ENCODE measurements at places on chromosomes 6 and 20.

GRCh38 chr6:133814797-133815196 is 74.1 kb upstream of the TCF21 start:
- DNase-seq: no peak

GRCh38 chr6:129500958-129501739 is 208.8 kb downstream of the ARHGAP18 start:
- peak; percentile 35 for DNase-seq

DNA sequence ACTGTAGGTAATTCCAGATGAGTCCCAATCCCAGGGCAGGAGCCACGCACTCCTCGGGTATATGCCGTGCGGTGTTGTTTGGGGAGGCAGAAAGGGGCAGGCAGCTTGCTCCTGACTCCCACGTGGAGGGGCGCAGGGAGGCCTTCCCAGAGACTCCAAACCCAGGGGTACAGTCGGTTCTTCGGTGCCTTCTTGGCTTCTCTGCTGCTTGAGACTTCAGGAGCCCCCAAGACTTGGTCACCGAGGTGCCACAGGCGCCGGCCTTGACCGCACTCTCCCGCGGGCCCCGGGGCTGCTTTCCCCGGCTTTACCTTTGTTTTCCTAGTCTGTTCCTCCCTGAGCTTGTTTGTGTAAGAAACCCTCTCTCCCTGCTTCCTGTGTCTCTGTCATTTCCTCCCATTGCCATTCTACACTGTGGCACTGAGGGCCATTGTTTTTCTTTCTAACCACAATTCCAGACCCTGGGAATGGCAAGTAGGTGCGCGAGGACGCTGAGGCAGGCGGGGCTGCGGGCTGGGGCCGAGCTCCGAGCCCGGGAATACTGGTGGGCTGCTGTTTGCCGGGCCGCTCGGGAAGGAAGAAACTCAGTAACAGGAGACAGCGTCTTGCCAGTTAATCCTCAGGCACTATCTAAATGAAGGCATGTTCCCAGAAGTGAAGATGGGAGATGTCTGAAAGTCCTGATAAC is 215.6 kb upstream of the HEY2 start:
- no peak for DNase-seq

GRCh38 chr20:61268024-61268423 is 16.0 kb downstream of the CDH4 start:
- DNase-seq: no peak

GRCh38 chr6:120378582-120379220 is 955.6 kb downstream of the TBC1D32 start:
- DNase-seq: no peak

DNA sequence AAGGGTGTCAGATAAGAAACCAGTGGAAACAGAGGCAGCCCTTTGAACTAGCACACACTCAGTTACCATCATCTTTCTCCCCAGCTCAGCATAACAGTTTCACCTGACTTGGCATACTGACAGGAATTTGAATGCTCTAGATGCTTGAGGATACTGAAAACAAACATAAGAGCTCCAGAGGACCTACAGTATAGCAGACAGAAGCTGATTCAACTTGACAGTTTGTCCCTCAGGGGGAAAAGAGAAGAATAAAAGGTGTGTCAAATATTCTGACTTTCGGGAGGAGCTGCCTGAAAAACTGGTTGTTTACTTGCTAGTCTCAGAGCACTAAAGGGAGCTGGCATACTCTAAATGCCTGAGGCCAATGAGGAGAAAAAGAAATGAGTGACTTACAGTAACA is 35.1 kb downstream of the EYS start:
- no peak for DNase-seq

GRCh38 chr20:63536997-63537524 is at the start of gene PTK6:
TSS of gene PTK6 (minus strand) at chr20:63537376. CDS start at chr20:63537314, 62 bp downstream.
- no peak for DNase-seq

- no peak for DNase-seq
Measured at GRCh38 chr6:151239603-151240035, at the start of gene AKAP12. TSS of gene AKAP12 (plus strand) at chr6:151239967. CDS start at chr6:151240563, 596 bp downstream.

- no peak for DNase-seq
Measured at GRCh38 chr6:10745116-10745515, 2.5 kb upstream of the TMEM14B start.

DNA sequence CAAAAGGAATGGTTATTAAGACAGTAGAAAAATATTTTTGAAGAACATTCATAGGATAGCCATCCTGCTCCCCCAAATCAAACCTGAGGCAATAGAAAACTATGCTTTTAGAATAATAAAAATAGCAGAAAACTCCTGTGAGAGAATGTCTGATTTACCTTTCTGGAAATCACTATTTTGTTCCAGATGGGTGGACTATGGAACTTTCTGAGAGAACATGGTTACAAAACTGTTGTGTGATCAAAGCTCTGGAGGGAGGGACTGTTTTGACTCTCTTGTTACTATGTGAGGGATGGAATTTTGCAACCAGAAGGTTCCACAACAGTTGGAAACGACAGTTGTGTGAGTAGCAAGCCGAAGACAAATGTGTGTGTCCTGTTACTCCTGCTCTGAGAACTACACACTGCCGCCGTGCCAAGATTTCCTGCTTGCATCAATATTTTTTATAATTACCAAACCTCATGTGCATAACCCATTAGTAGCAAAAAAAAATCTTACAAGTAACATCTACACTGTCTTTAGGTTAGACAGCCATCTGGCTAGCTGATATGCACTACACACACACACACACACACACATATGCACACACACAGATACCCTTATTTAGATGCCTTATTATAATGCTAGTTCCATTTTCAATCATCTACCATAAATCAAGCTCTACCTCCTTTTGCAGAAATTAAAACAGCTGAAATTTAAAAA is 11.0 kb upstream of the HIVEP1 start:
- no peak for DNase-seq

DNA sequence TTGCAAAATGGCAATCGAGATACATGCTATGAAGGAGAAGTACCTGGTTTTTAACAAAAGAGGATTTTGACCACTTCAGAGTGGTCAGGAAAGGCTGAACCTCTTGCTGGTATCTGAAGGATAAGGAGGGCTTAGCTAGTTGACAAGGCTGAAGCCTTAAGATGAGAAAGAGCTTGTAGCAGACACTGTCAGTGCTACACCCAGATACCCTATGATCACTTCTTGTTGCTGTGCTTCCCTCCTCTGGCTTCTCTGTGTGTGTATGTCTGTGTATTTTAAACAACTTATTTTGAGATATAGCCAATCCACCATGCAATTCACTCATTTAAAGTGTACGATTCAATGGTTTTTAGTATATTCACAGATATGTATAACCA is 38.9 kb upstream of the TGM2 start:
- no peak for DNase-seq

- no peak for DNase-seq
Measured at GRCh38 chr20:58224097-58224496, 4.4 kb downstream of the ANKRD60 start.

GRCh38 chr6:42960243-42961019 is at the start of gene GNMT:
TSS of gene GNMT (plus strand) at chr6:42960754. CDS start at chr6:42960768, 14 bp downstream.
- peak; percentile 14 for DNase-seq

GRCh38 chr6:36079601-36080000 is 50.7 kb upstream of the MAPK13 start:
- DNase-seq: no peak

DNA sequence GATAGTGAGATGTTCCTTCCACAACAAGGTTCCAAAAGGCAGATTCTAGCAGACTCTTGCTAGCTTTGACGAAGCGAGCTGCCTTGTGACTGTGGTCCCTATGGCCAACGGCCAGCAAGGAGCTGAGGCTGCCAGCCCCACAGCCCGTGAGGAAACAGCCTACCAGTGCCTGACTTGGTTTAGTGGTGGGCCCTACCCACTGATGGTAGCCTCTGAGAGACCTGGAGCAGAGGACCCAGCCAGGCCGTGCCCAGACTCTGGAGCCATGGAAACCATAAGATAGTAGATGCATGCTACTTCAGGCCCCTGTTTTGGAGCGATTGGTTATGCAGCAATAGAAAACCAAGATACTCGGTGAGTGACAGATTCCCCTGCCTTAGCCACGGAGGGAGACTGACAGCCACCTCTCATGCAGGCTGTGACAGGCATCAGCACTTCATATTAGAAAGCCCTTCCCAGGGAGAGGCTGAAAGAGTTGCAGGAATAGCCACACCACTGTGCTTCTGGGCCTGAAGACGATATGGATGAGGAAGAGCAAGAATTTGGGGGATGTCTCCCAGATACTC is 19.2 kb downstream of the PSMG4 start:
- no peak for DNase-seq

DNA sequence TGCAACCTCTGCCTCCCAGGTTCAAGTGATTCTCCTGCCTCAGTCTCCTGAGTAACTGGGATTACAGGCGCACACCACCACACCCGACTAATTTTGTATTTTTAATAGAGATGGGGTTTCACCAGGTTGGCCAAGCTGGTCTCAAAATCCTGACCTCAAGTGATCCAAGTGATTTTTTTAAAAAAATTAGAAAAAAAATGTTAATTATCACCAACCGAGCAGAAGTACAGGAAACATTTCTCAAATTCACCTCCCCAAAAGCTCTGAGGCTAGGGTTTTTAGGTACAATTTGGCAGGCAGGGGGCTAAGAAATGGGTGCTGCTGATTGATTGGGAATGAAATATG is 14.9 kb upstream of the SLC22A16 start:
- DNase-seq: no peak

DNA sequence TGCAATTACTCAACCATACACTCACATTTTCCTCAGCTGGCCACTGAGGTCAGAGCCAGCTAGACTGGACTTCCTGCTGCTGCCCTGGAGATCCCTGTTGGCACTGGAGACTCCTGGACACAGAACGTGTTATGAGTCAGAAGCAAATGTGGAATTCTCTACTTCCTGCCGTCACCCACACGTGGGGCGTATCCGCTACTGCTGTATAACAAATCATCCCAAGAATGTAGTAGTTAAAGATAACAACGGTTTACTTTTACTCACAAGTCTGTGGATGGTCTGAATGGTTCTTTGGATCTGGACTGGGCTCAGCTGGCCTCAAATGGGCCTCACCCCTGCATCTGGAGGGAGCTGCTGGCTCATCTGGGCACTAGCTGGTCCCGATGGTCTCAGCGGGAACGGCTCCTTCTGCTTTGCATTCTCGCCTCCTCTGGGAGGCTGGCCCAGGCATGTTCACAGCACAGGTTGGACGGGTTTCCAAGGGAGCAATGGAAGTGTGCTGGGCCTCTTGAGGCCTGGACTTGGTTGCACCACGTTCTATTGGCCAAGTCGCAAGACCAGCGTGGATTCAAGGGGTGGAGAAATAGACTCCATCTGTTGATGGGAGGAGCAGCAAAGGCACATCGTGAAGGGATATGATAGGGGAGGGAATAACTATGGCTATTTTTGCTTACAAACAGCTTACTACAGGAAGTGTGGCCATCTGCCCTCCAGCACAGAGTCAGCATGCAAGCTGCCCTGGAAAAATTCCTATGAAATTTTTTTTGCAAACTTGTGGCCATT is 118.5 kb downstream of the SNX5 start:
- no peak for DNase-seq

- DNase-seq: no peak
Measured at GRCh38 chr20:17304774-17305173, 77.9 kb downstream of the PCSK2 start.

- peak; percentile 59 for DNase-seq
Measured at GRCh38 chr6:125904871-125905270, 51.7 kb upstream of the HINT3 start.

DNA sequence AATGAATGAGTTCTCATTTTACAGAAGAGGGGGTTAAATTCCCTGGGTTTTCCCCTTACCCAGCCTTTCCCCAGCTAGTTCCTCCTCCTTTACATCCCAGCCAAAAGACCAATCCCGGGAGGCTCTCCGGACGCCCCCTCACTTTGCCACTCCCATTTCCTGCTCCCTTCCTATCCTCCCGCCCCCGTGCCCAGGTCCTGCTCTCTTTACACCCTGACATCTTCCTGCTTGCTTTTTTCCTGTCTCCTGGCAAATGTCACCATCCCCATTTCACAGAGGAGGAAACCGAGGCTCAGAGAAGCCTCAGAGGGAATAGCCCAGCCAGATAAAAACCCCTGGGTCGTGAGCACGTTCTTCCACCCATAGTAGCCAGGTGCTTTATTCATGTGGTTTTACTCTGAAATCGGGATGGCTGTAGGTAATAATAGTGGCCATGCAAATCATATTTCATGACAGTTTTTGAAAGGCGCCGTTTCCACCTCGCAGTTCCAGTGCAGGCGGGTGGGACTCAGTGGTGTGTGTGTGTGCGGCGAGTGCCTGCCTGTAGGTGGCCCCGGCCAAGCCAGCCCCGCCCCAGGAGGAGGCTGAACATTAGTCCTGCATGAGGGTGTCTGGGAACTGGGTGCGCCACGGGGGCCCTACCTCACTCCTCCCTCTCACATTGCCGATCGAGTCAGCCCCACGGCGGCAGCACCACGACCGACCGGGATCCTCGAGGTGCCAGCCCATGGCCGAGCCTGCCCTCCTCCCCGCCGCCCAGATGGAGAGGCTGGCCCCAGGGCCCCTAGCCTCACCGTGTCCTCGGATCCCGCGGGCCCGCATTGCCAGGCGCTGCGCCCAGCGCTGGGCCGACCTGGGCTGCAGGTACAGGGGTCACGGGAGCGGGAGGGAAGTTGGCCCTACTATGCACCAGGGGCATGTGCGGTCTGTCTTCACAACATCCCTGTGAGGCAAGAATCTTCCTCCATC is at the start of gene ARHGAP40:
ARHGAP40 (plus strand) TSS at position 594 of the 969 bp plus-strand sequence.
- no peak for DNase-seq

DNA sequence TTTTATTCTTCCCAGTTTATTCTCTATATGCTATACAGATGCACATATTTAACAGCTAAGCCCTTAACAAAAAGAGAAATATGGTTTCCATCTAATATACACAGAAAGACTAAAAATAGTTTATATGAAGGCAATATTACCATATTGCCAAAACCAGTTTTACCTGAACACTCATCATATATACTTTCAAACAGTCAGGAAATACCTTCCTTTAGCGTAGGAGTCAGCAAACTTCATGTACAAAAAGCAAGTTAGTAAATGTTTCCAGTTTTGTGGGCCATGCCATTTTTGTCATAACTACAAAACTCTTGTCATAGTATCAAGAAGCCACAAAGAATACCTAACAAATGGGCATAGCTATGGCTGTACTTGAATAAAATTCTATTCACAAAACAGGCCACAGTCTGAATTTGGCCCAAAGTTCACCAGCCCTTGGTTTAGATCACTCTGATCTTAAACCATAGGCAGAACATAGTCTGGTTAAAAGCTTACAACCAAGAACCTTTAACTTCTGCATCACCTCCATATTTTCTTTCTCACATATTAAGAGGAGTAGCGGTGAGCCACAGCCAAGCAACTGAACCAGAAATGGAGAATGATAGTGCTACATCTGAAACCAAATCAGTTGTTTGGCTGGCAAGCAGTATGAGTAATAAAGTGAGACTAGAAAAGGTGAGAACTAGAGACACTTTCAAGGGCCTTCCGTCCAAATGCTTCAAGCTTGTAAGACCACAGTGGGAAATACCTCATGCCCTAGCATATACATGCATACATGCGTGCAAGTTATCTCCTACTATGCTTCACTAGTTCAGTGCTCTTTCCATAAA is 116.6 kb downstream of the PTPRK start:
- DNase-seq: no peak

- DNase-seq: no peak
Measured at GRCh38 chr6:31776485-31776988, 591 bp downstream of the VWA7 start.

DNA sequence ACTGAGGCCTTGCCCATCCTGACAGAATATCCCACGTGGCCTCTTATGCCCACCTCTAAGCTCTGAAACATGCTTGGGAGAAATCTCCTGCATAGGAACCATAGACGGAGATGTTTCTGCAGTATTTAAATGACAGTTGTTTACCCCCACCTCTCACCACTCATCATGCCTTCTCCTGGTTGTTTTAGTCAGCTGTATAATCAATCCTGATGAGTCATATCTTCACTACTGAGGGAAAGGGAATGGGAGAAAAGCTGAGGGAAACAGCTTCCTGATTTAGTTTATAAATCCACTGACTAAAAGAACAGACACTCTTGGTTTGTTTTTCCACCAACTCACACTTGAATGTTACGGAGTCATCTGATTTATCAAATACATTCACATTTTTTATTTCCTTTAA is 113.2 kb upstream of the TENT5A start:
- DNase-seq: no peak
